ENCODE measurements at places on chromosomes 3 and 15. TPM values are rescaled to one million over a fixed set of nuclear protein-coding genes. Genes with fewer than 3 reads are reported as not detected.

GRCh38 chr3:65729555-65729954 is 309.2 kb downstream of the MAGI1 start:
- H3K36me3 ChIP-seq = no peaks in the 10 kb centered on the region
- H3K27ac ChIP-seq = no peak overlapping the region
- H3K27me3 ChIP-seq = no peaks in the 10 kb centered on the region
- peaks cover 3% of the 10 kb centered on the region for H3K4me1 ChIP-seq

The OCA2 gene
- total RNA-seq = not detected

GRCh38 chr3:125594581-125595011 is 701 bp downstream of the OSBPL11 start:
- peak overlapping the region; percentile 87 for H3K27ac ChIP-seq
- H3K4me3 ChIP-seq = peak overlapping the region; percentile 62
- no peaks in the 10 kb centered on the region for H3K36me3 ChIP-seq
- peaks cover 32% of the 10 kb centered on the region for H3K4me1 ChIP-seq

The SPINK8 gene
- total RNA-seq = not detected
